ENCODE measurements at places on chromosomes 13 and 19.
A peak's percentile ranks its signal among the peaks of the same experiment; 100 is the strongest.

DNA sequence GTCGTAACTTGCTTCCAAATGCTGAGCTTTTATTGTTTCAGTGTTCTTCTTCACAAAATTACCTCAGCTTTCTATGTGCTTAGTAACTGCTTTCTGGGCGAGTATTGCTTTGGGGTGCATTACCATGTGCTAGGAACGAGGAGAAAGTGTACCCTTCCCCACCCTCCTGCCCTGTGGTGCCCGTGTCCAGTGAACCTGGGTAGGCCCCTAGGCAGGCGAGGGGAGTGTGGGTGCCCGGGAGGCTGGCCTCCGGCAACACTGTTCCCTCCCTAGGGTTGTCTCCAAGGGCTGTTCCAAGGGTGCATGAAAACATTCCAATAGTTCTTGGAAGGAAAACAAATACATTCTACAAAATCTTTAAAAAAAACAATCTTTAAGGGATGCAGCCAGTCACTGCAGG lies 216.5 kb upstream of the SOX1 start:
- H3K4me3 ChIP-seq = no peak overlapping the region
- H3K27me3 ChIP-seq = peaks cover 50% of the 10 kb centered on the region
- no peaks in the 10 kb centered on the region for H3K4me1 ChIP-seq
- no peak for DNase-seq

GRCh38 chr13:51821606-51822005 lies 17.6 kb upstream of the DHRS12 start:
- H3K27me3 ChIP-seq = no peaks in the 10 kb centered on the region
- DNase-seq = peak; percentile 42
- H3K36me3 ChIP-seq = no peaks in the 10 kb centered on the region
- H3K4me3 ChIP-seq = peak overlapping the region; percentile 53

DNA sequence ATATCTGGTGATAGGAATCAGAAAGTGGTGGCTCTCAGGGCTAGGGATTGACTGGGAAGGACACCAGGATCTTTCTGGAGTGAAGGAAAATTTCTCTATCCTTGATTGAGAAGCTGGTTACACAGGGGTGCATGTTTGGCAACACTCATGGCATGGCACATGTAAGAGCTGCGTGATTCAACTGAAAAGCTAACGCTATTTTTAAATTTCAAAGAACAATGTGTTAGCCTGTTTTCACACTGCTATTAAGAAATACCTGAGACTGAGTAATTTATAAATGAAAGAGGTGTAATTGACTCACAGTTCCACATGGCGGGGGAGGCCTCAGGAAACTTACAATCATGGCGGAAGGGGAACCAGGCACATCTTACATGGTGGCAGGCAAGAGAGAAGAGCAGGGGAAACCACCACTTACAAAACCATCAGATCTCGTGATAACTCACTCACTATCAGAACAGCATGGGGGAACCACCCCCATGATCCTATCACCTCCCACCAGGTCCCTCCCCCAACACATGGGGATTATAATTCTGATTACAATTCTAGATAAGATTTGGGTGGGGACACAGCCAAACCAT lies 7.4 kb downstream of the SIGLEC8 start:
- H3K27me3 ChIP-seq = peaks cover 2% of the 10 kb centered on the region
- no peak overlapping the region for H3K4me3 ChIP-seq
- H3K27ac ChIP-seq = peak overlapping the region; percentile 82

GRCh38 chr13:74131227-74131626 lies 3.0 kb downstream of the KLF12 start:
- H3K4me1 ChIP-seq = peaks cover 59% of the 10 kb centered on the region
- H3K4me3 ChIP-seq = peak overlapping the region; percentile 99
- H3K36me3 ChIP-seq = peaks cover 15% of the 10 kb centered on the region
- DNase-seq = no peak
- peak overlapping the region; percentile 87 for H3K27ac ChIP-seq
- H3K27me3 ChIP-seq = no peaks in the 10 kb centered on the region

DNA sequence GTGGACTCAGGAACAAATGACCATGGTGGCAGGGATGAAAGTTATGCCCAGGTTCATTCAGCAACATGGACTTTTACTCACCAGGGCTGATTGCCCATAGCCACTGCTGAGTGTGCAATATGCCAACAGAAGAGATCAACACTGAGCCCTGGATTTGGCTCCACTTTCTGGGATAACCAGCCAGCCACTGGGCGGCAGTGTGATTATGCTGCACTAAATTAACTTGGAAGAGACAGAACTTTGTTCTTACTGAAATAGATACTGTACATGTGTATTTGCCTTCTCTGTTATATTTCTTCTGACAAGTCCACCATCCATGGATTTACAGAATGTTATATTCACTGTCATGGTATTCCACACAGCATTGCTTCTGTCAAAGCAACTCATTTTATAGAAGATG lies 257.4 kb downstream of the TDRD3 start:
- no peak overlapping the region for H3K27ac ChIP-seq
- H3K4me3 ChIP-seq = no peak overlapping the region
- DNase-seq = no peak

- no peaks in the 10 kb centered on the region for H3K36me3 ChIP-seq
- no peak overlapping the region for H3K4me3 ChIP-seq
- H3K4me1 ChIP-seq = no peaks in the 10 kb centered on the region
- no peak overlapping the region for H3K27ac ChIP-seq
- peaks cover 14% of the 10 kb centered on the region for H3K27me3 ChIP-seq
Observed at GRCh38 chr19:44626048-44626624, 12.8 kb downstream of the IGSF23 start.

DNA sequence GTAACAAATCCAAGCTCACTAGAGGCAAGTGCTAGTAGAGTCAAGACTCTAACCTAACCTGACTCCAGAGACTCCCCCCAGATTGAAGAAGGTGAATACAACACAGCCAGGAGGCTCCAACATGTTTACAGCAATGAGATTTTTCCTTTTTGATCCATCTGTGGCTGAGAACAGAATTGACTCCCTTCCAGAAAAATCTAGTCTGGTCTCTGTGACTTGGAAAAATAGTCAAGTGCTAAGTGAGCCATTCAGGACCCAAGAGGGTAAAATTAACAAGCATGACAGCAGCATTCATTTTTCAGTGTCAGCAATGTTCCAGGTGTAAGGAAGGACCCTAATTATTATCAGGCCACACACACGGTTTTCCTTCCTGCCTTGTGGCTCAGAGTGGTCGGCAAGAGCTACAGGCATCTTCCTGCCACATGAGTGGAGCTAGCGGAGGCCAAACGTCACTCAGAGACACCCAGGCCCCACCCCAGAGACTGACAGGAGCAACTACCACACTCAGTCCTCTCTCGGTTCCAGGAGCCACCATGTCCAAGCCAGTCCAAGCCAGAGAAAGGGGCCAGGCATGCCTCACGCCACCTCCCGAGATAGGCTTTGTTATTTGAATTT lies 395.1 kb downstream of the FOXO1 start:
- H3K4me3 ChIP-seq = no peak overlapping the region
- DNase-seq = no peak
- no peaks in the 10 kb centered on the region for H3K27me3 ChIP-seq
- peak overlapping the region; percentile 16 for H3K27ac ChIP-seq
- H3K36me3 ChIP-seq = no peaks in the 10 kb centered on the region

GRCh38 chr13:79581870-79582315 lies 100.9 kb downstream of the NDFIP2 start:
- H3K27me3 ChIP-seq = no peaks in the 10 kb centered on the region
- H3K4me3 ChIP-seq = no peak overlapping the region
- no peak overlapping the region for H3K27ac ChIP-seq
- no peaks in the 10 kb centered on the region for H3K4me1 ChIP-seq
- no peak for DNase-seq

GRCh38 chr13:44311011-44311780 lies 62.4 kb upstream of the SERP2 start:
- no peaks in the 10 kb centered on the region for H3K36me3 ChIP-seq
- no peak for DNase-seq
- peaks cover 47% of the 10 kb centered on the region for H3K27me3 ChIP-seq
- H3K4me1 ChIP-seq = peaks cover 35% of the 10 kb centered on the region
- no peak overlapping the region for H3K27ac ChIP-seq

- peak; percentile 63 for DNase-seq
- H3K27me3 ChIP-seq = no peaks in the 10 kb centered on the region
- peak overlapping the region; percentile 97 for H3K27ac ChIP-seq
- peaks cover 73% of the 10 kb centered on the region for H3K36me3 ChIP-seq
Observed at GRCh38 chr19:12721656-12722565, 1.8 kb downstream of the TNPO2 start.

- peaks cover 26% of the 10 kb centered on the region for H3K4me1 ChIP-seq
- H3K27ac ChIP-seq = no peak overlapping the region
- no peaks in the 10 kb centered on the region for H3K27me3 ChIP-seq
- no peaks in the 10 kb centered on the region for H3K36me3 ChIP-seq
- DNase-seq = peak; percentile 17
Observed at GRCh38 chr19:35223084-35223790, 5.3 kb downstream of the FAM187B start.

GRCh38 chr19:19098703-19099632 lies 35.2 kb downstream of the SLC25A42 start:
- H3K36me3 ChIP-seq = peaks cover 21% of the 10 kb centered on the region
- DNase-seq = no peak
- no peaks in the 10 kb centered on the region for H3K27me3 ChIP-seq
- no peak overlapping the region for H3K27ac ChIP-seq
- no peak overlapping the region for H3K4me3 ChIP-seq
- no peaks in the 10 kb centered on the region for H3K4me1 ChIP-seq

All from activated T-cell treated with anti-CD3 and anti-CD28 coated beads, Interleukin-2, amount 50 U/mL, for 24 hours (primary cell).